CD4-positive, alpha-beta memory T cell (primary cell): ENCODE measurements at places on chromosomes 13 and 19. TPM values are rescaled to one million over a fixed set of nuclear protein-coding genes. Genes with fewer than 3 reads are reported as not detected.
A peak's percentile ranks its signal among the peaks of the same experiment; 100 is the strongest.

The ATXN8OS gene
- not detected for total RNA-seq

The C13orf46 gene
- 14.2 TPM for total RNA-seq

The LIM2 gene
- total RNA-seq = not detected

The GGN gene
- not detected for total RNA-seq

The KCNK6 gene
- total RNA-seq = 14.9 TPM

DNA sequence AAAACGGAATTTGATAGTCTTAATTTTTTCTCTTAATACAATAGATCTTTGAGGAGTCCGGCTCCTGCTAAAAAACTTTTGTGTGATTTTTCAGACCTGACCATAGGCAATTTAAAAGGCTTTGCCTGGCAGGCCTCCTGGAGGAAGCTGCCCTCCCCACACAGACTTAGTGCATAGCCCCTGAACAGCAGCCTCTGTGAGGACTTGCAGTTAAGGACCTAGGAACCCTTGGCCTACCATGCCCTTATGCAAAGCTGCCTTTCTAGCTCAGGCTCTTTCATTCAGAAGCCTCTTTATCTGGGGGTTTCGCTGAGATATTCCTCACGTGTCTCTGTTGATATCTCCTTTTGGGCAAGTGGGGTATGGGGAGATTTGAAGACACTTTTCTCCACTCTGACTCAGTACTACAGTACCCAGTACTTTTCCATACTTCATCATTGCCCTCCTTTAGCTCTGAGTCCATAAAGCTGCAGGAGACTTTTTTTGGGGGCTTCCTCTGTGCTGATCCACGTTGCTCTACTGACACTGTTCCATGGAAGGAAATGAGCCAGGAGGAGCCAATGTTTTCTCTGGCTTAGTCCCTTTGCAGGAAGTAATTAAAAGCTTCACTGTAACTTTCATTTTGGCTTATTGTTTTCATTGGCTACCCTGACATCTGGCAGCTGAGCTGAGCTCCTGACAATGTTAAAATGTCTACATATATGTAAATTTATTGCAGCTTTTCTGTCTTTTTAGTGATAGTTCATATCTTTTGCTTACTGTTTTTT lies 283.1 kb downstream of the TDRD3 start:
- DNase-seq = no peak

GRCh38 chr19:35776102-35776788 lies 881 bp downstream of the ARHGAP33 start:
- DNase-seq = no peak

DNA sequence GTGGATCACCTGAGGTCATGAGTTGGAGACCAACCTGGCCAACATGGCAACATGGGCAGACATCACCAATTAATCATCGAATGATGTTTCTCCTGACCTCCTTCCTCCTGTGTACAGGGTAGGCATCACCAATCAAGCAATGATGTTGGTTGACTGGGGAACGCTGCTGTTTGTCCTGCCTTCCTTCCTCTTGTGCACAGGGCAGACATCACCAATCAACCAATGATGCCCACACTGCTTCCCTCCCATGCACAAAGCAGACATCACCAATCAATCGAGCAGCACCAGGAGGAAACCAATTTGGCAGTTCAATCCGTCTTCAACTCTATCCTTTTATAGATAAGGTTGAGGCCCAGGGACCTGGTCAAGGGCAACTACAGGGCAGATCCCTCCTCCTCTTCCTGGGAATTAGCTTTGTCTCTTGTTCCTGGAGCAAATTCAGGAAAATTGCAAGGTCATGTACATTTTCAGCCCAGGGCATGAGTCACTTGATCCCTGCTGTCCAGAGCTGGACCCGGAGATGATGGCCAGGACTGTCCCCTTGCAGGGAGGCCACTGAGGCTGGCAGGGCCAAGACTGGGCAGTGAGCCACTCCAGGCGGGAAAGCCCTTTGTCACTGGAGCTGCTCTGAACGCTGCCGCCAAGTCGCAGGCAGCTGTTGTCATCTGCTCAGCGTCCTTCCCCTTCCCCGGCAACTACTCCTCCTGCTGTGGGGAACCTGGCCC lies 5.3 kb upstream of the CSNK1G2 start:
- DNase-seq = no peak

- DNase-seq = no peak
Observed at GRCh38 chr13:36945078-36945477, 25.0 kb upstream of the SMAD9 start.

- no peak for DNase-seq
Observed at GRCh38 chr19:3604987-3605343, 1.7 kb downstream of the TBXA2R start.

DNA sequence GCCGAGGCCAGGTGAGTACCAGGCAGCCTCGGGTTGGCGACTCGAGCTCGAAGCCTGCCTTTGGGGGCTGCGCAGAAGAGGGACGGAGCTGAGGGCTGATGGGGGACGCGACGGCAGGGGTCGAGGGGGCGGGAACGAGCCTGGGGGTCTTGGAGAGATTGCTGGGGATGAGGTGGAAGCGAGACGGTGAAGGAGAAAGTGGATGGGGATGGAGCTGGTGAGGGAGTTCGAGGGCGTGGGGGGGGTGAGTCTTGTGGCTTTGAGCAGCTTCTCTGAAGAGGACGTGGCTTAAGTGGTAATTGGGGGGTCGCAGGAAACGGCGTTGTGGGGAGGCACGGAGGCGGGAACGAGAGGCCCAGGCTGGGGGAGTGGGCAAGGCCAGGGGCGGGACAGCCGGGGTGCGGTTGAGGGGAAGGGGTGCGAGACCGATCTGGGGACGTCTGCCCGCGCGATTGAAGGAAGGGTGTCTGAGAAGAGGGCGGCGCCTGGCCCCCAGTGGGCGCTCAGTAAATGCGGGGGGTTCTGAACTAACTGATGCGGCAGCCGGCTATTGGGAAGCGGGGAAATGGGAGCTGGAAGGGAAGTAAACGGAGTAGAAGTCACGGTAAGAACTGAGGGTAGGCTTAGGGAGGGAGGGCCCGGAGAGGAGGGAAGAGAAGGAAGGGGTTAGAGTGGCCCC lies 426 bp downstream of the MYO9B start:
- DNase-seq = peak; percentile 42

GRCh38 chr13:66518068-66518467 lies 712.1 kb downstream of the PCDH9 start:
- DNase-seq = no peak

- DNase-seq = no peak
Observed at GRCh38 chr13:37531049-37531448, 67.5 kb downstream of the POSTN start.

GRCh38 chr19:46392837-46393236 lies 20.5 kb downstream of the CCDC8 start:
- no peak for DNase-seq

GRCh38 chr19:48446579-48446978 lies 796 bp downstream of the GRWD1 start:
- DNase-seq = no peak

DNA sequence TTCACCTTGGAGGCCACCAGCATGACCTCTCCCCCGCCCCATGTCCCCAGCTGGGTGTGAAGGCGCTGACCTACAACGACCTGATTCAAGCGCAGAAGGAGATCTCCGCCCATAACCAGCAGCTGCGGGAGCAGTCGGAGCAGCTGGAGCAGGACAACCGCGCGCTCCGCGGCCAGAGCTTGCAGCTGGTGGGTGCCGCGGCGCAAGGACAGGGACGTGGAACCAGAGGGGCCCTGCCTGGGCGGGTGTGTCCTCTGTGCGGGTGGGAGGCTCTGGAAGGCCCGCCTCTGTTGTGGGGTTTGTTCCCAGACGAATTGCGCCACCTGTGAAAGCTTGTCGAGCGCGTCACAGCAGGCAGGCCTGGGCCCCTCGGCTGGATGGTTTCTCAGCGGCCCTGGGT lies 22.3 kb downstream of the PLEKHJ1 start:
- DNase-seq = no peak

DNA sequence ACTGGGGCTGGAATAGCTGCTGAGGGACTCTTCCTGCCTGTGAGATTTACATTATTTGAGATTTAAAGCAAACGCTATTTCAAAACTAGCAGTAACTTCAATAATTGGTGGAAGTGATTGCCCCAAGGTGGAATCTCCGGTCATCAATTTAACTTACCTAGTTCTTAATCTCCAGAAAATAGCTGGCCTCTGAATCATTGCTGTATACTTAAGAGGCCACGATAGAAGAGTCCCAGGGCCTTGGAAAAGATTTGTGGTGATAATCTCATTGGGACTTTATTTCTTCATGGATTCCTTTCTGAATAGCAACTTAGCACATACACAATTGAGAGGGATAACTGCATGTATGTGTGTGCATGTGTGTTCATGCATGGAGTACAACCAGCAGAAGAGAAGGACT lies 120.2 kb downstream of the DNAJC15 start:
- no peak for DNase-seq

DNA sequence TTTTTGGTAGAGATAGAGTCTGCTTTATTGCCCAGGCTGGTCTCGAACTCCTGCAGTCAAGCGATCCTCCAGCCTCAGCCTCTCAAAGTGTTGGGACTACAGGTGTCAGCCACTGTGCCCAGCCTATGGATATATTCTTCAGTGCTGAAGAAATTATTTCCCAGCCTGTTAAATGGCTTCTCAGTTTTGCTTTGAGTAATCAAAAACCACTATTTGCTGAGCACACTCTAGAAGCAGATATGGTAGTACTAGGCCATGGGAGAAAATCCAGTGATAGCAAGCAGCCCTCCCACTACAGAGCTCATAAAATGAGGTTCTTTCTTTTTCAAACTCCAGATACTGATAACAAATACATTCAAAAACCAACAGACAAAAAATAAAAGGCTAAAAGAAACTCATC lies 80.6 kb upstream of the CLDN10 start:
- DNase-seq = no peak

GRCh38 chr13:23979361-23980159 lies 82.3 kb upstream of the C1QTNF9B start:
- peak; percentile 20 for DNase-seq

- DNase-seq = no peak
Observed at GRCh38 chr13:36192166-36192565, 22.2 kb downstream of the SOHLH2 start.

- DNase-seq = no peak
Observed at GRCh38 chr13:30113983-30114570, 193.3 kb downstream of the KATNAL1 start.

DNA sequence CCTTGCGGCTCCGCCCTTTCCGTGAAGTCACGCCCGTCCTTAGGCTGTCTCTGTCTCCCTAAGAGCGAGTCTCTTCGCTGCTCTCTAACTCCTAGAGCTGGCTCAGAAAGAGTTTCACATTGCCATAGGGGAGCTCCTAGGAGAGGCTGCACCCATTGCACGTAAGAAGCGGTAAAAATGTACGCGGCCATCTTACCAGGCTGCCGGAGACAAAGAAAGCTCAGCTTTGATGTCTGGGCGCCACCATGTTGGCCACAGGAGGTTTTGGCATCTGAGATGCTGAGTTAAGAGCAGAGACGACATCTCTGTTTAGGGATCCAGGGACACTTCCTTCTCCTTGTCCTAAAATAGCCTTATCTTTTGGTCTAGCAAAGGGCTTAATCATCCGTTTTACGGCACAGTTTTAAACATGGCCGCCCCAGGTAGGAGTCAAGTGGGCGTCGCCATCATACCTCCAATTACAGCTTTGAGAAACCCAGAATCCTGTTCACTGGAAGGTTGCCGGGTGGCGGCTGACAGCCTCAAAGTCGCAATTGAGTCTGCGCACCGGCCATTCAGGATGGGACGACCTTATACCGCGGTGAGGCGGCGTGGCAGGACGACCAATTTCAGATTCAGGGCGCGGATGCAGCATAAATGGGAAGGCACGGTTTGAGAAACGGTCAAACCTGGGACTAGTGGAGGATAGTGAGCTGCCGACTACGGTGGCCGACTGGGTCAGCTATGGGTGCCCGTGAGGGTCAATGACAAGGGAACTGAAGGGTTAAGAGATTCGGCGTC lies at the start of gene ZNF793:
Gene ZNF793, plus strand, starts transcription at position 553 of the 780 bp plus-strand sequence. CDS start 16,501 bp downstream, outside the sequence.
- DNase-seq = peak; percentile 85

DNA sequence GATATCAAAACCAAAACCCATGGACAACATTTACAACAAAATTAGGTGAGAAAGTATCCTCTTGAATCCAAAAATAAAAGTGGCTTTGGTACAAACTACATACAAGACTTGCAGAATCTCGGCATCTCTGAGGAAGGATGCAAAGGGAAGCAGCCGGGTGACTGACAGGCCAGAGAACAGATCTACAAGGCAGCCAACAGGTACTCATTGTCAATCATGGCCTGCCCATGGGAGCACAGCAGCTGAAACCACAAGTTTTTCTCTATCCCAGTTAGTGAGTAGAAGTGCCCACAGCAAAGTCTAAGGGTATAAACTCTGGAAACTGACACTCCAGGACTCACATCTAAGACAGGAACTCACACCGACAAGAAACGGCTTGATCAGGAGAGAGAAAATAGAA lies 74.5 kb downstream of the TBC1D4 start:
- DNase-seq = no peak

GRCh38 chr13:29266756-29267733 lies 328.4 kb downstream of the SLC7A1 start:
- no peak for DNase-seq

GRCh38 chr13:51532736-51533197 lies 51.5 kb upstream of the WDFY2 start:
- no peak for DNase-seq

DNA sequence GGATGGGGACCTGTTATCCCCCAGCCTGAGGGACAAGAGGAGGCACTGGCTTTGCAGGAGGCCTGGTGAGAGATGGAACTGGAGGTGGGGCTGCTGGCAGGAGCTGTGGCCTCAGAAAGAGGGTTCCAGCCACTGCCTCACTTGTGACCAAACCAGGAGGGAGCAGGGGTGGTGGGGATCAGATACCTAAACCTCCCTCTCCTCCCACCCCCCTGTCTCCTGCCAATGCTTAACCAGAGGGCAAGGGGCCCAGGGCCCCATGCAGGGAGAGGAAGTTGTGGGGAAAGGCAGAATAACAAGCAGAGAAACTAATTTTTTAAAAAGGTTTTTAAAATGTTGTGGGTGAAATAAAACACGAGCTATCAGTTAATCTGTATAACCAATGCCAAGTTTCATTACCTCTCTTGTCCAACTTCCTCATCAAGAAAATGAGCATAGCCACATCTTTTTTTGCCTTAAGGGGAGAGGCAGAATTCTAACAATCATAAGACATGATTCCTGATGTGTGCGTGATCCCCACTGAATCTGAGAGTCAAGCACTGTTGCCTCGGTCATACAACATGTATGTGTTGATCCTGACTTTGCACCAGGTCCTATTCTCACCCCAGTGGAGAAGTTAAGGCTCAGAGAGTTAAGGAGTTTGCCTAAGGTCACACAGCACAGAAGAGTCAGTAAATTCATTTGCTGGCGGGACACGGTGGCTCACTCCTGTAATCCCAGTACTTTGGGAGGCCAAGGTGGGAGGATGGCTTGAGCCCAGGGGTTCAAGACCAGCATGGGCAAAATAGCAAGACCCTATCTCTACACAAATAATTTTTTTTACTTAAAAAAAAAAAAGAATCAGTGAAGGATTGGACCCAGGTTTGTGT lies 12.9 kb downstream of the FXYD5 start:
- DNase-seq = peak; percentile 42

- DNase-seq = no peak
Observed at GRCh38 chr13:51291341-51291740, 48.1 kb upstream of the SERPINE3 start.

DNA sequence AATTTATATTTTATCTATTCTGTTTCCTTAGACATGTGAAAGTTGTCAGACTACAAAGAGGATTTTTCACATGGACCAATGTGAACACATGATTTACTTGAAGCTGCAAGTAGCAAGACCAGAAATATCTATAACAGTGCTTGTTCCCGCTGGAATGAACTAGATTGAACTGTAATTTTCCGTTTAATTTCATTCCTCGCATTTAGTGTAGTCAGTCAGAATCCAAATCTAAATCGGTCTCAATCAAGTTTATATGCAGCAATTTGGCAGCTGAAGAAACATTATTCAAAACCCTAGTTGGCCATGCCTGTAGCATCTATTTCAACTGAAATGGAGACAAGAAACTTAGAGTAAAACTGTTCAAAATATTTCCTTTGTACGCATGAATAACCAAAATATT lies 570.7 kb upstream of the SLITRK5 start:
- no peak for DNase-seq

- DNase-seq = no peak
Observed at GRCh38 chr13:45133396-45134118, 13.2 kb downstream of the GTF2F2 start.
